ENCODE measurements at places on chromosomes 4 and X.

DNA sequence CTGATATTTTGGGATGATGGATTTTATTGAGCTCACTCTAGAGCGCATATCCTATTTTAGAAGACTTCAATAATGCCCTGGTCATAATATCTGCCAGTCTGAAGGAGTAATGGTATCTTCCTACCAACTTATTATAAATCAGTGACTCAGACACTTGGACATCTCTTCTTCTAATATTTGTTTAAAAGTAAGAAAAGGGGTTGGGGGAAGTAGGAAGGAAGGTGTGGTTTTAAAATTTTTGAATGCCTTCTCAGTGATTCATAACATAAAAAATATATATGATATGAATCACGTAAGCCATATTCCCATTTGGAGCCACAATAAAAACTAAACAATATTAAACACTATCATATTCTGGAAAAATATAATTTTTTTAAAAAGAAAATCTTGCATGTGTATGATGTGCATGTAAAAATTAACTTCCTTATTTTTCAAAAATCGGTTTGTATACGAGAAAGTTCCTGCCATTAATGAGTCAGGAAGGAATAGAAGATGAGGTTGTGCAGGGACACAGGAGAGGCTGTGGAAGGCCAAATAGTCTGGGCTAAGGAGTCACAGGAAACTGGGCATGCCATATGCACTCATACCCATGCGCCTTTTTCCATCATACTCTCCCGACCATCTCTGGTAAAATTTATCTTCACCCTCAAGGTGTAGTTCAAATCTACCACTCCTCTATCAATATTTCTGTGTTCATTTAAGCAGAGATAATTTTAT, 286.5 kb downstream of the EPHA5 start:
- DNase-seq, result no peak

- DNase-seq, result no peak
Observed at GRCh38 chr4:77007358-77008230, 58.0 kb downstream of the SEPTIN11 start.

DNA sequence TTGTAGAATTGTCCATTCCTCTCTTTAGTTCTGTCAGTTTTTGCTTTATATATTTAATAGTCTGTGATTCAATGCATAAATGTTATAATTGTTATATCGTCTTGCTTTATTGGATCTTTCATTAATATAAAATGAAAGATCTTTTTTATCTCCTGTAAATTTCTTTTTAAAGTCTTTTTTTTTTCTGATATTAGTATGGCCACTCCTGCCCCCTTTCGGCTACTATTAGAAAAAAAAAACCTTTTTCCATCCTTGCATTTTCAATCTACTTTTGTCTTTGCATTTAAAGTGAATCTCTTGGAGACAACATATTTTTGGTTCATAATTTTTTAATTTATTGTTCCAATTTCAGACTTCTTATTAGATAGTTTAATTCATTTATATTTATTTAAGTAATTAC, 677.4 kb upstream of the NDST4 start:
- DNase-seq, result no peak

DNA sequence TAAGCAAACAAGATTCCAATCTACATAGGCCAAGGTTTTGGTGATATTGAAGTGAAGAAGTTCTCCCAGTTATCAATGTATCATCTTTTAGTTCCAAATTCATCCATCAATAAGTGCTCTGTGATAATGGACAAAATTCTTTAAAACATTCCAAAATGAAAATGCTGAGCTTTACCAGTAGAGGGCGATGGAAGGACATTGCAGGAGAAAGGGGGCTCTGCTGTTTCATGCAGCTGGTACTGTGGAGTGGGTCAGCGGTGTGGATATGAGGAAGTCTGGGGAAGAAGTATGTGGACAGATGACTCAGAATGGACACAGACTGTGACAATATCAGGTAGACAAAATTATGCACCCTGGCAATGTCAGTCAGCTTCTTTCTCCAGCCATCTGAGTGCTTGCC, 46.6 kb upstream of the HS6ST2 start:
- DNase-seq, result no peak

DNA sequence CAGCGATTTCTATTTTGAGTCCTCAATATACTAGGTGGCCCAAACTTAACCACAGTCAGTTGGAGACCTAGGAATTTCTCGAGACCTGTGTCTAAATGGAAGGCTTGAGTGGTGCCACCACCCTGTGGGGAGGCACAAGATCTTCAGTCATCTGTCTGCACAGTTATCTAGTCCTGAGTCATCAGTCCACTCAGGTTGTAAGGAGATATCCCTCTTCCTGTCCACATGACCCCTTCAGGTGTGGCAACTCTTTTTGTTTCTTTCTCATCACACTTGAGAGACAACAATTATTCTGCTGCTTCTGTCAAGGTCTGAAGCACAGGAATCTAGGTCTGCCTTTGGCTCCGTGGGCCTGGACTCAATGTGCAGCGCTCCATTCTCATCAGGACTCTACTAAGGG, 64.4 kb upstream of the IBSP start:
- no peak for DNase-seq

DNA sequence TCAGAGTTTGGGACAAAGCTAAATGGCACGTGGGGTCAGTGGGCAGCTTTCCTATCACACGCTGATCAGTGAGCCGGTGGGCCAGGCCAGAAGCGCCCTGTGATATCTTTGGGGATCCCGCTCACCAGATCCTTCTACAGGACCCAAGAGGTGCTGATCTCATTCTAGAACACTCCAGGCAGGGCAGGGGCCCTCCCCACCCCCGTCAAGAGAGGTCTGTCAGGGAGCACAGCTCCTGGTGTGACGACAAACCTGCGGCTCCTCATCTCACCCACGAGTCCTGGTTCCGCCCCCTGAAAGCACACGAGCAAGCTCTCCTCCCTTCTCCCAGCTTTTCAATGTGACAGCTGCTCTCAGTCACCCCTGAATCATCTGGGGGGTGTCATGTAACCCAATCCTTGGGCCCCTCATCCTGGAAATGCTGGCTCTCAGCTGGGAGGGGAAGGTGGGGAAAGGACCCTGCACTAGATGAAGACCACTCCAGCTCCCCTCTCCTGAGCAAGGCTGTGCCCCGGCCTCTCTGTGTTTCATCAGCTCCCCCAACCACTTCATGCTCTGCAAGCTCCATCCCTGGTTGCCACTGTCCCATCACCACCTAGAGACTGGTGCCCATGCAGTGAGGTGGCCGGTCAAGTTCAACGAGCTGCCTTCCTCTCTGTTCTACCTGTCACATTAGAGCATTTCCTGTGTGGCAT, 4.6 kb downstream of the HCFC1 start:
- DNase-seq, result no peak

- DNase-seq, result no peak
Observed at GRCh38 chrX:102934624-102935023, 2.4 kb upstream of the RAB40AL start.

GRCh38 chr4:7044137-7044930, 1.2 kb downstream of the TADA2B start:
- DNase-seq, result no peak

DNA sequence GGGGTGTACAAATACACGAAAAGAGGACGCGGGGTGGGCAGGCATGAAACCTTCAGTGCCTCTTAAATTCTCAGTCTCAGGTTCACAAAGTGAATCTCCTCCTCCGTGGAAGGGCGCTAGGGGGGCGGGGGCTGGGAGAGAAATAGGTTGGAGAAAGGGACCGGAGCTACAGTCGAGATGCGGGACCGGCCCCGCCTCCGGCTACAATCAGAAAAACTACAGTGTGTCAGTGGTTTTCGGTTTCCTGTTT, 3.4 kb downstream of the MAML3 start:
- DNase-seq, result no peak

GRCh38 chr4:6917461-6918271, 8.0 kb downstream of the TBC1D14 start:
- peak; percentile 59 for DNase-seq

DNA sequence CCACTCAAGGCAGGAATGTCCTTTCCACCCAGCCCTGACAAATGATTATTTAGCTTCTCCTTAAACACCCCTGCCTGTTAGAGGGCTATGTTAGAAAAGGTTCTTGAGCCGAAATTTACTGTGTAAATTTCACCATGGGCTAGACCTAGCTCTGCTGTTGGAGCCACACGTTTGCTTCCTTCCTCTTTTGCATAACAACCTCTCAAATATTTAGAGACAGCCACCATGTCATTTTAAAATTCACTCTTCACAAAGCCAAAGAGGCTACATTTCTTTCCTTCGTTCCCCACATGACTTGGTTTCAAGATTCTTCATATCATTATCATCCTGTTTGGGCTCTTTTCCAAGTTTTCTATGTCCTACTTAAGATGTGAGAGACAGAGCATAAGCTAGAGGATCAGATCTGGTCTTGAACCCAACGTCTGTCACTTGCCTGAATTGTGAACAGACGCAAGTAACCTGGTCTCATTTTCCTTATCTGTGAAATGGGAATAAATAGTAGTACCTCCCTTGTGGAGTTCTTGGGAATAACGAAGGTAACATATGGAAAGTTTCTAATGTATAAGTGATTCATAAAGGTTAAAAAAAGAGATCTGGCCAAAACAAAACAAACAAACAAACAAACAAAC, 6.7 kb downstream of the DOCK11 start:
- no peak for DNase-seq

DNA sequence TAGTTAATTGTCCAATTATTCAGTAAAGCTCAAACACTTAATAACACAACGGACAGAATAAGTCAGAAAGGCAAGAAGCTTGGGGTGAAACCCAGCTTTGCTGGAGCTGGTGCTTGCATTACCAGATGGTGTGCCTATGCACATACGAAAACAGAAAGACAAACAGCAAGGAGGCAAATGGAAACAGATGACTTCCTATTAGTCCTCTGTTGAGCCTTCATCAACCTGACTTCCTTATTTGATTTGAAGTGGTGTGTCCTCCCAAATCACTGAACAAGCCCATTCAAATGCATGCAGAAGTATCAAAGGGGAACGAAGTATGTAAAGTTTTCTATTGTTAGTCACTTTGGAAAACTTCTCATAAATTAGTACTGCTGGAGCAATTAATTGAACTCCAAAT, 166.2 kb downstream of the ATP10D start:
- no peak for DNase-seq

DNA sequence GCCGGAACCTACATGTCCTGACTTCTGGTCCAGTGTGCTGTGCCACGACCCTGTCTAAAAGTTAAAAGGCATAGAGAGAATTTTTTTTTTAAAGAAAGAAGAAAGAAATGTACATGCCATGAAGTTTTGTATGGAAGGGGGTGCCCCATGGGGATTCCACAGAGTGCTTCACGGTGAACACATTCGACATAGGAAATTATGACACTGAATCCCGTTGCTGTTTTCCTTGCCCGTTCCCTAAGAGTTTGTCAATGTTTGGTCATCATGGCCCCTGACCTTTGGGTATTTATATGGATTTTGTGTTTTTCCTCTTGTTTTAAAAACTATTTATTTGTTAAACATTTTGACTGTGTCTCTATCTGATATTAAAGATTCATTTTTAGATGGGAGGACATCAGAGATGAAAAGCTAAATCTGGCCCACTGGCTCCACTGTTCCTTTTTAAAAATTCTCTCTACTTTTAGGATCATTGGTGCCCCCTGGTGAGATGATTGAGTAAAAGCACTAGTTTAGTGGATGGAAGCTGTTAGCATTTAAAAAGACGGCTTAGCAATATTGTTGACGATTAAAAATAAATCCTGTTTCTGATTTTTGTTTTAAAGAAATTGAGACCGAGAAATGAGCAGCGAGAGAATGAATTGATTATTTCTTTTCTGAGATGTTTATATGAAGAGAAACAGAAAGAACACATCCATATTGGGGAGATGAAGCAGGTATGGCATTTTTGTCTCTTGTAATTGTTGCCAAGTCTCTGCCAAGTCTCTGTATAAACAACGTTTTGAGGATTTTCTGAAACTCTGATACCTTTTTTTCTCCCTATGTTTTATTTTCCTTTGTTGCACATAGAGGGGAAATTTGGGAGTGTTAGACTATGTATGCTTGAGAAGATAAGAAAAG, 75.0 kb downstream of the PTTG2 start:
- DNase-seq, result no peak

- DNase-seq, result no peak
Observed at GRCh38 chr4:68250151-68250930, 4.8 kb upstream of the TMPRSS11B start.

DNA sequence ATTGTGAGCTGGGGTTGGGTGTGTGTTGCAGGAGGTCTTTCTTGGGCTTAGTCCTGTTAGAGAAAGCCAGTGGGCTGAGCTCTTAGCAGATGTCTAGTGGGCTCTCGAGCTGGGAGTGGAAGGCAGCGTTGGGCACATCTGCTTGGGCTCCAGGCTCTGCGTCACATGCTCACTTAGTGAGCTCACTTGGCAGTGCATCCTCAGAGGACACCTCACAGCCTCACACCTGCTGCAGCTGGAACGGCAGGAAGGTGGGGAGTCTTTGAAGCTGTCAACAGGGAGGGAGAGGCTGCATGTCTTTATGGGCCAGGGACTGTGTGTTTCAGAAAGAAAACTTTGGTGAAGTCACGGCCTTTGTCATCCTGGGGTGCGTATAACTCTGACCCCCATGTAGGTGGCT, 82.2 kb downstream of the PSAPL1 start:
- DNase-seq, result no peak

- DNase-seq, result no peak
Observed at GRCh38 chr4:77178560-77178959, 21.6 kb downstream of the CCNG2 start.

DNA sequence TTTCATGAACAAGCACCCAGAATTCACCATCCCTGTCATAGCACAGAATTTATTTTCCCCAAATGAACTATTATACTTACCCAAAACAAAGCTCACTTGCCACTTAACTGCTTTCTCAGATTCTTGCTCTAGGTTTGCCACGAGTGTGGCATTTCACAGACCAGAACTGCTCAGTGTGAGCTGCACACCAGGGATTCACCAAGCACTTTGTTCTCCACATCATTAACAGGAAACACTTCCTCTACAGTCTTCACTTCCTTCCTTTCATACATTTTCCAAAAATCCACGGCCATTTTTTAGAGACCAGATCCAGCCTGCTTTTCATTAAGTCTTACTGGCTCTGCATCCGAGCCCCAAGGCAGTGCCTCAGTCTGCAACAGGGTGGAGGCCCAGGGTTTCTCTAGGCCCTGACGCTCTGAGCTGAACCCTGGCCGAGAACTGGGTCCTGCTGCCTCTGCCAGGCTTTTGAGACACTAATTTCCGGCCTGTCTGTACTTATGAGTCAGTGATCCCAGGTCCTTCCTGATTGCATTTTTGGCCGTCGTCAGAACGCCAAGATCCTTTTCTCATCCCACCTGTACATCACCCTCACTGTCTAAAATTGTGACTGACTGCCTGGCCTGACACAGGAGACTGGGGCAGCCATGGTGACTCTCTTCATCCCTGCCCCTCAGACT, 67.6 kb upstream of the MTNR1A start:
- no peak for DNase-seq

DNA sequence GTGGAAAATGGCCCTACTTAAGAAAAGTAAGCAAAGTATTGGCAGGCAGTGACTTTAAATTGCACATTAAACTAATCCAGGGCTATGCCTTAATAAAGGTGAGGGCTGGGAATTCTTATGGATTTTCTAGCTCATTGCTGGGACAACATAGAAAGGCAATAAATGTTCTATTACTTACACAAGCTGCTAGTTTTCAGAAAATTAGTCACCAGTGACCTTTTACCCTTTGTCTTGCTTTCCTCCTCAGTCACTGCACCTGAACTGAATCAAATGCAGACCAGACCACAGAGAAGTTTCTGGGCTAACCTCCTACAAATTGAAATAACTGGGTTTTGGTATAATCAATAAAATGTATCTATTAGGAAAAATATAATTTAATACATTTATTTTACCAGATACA, 694.4 kb upstream of the FAM241A start:
- no peak for DNase-seq

- no peak for DNase-seq
Observed at GRCh38 chrX:123994730-123995129, 33.2 kb downstream of the STAG2 start.

GRCh38 chr4:48400416-48400815, 59.1 kb downstream of the SLAIN2 start:
- no peak for DNase-seq

Data from DMS 273 treated with DMSO at 0.1 percent for 48 hours (cell line).